Activated CD8-positive, alpha-beta T cell treated with anti-CD3 and anti-CD28 coated beads, Interleukin-2, amount 10 ng/mL, durations not matched to agents 7 days and 5 days (primary cell): ENCODE measurements at places on chromosomes 5 and 9. TPM values are rescaled to one million over a fixed set of nuclear protein-coding genes. Genes with fewer than 3 reads are reported as not detected.

- H3K27me3 ChIP-seq: no peaks in the 10 kb centered on the region
- H3K4me1 ChIP-seq: no peaks in the 10 kb centered on the region
- H3K36me3 ChIP-seq: no peaks in the 10 kb centered on the region
- H3K4me3 ChIP-seq: no peak overlapping the region
- DNase-seq: no peak
Observed at GRCh38 chr5:23139338-23140171, 286.4 kb upstream of the CDH12 start.

DNA sequence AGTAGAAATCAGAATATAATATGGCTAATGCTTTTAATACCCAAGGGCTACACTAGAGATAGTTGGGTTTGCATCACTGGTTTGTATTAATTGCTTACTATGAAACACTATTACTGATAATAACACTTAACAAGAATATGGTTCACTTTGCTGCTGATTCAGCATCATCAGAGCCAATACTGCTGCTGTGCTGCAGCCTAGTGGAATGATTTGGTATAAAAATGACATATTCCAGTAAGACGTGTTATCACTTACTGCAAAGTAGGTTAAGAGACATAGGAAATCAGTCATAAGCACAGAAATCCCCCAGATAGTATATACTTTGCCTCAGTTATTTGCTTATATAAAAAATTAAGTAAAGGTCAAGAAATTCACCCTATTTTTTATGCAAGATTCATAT is 2.8 kb downstream of the CDH10 start:
- H3K36me3 ChIP-seq: no peaks in the 10 kb centered on the region
- no peaks in the 10 kb centered on the region for H3K4me1 ChIP-seq
- no peak overlapping the region for H3K27ac ChIP-seq
- no peaks in the 10 kb centered on the region for H3K27me3 ChIP-seq

GRCh38 chr5:139571966-139572365 is 10.8 kb downstream of the UBE2D2 start:
- DNase-seq: no peak
- H3K27me3 ChIP-seq: no peaks in the 10 kb centered on the region
- no peak overlapping the region for H3K4me3 ChIP-seq
- peaks cover 44% of the 10 kb centered on the region for H3K36me3 ChIP-seq
- H3K27ac ChIP-seq: peak overlapping the region; percentile 59
- H3K4me1 ChIP-seq: peaks cover 77% of the 10 kb centered on the region

- H3K4me1 ChIP-seq: no peaks in the 10 kb centered on the region
- no peak overlapping the region for H3K27ac ChIP-seq
- H3K36me3 ChIP-seq: no peaks in the 10 kb centered on the region
- no peak overlapping the region for H3K4me3 ChIP-seq
Observed at GRCh38 chr5:32734827-32735378, 23.8 kb downstream of the NPR3 start.

DNA sequence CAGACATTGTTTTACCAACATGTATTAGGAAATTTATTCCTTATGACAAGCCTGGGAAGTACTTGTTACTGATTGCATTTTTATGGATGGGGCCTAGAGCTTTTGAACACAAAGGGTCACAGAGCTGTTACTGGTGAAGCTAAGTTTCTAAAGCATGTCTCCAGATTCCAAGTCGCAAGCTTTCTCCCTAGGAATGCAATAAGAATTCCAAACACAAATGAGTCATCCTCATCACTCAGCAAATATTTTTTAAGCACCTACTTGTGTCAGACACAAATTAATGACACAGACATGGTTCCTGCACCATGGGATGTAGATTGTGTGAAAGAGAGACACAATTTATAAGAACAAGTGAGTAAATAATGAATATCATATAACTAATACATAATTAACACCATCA is 11.0 kb upstream of the SH3RF2 start:
- no peaks in the 10 kb centered on the region for H3K4me1 ChIP-seq
- no peak overlapping the region for H3K4me3 ChIP-seq
- peaks cover 8% of the 10 kb centered on the region for H3K27me3 ChIP-seq
- DNase-seq: no peak
- no peaks in the 10 kb centered on the region for H3K36me3 ChIP-seq

DNA sequence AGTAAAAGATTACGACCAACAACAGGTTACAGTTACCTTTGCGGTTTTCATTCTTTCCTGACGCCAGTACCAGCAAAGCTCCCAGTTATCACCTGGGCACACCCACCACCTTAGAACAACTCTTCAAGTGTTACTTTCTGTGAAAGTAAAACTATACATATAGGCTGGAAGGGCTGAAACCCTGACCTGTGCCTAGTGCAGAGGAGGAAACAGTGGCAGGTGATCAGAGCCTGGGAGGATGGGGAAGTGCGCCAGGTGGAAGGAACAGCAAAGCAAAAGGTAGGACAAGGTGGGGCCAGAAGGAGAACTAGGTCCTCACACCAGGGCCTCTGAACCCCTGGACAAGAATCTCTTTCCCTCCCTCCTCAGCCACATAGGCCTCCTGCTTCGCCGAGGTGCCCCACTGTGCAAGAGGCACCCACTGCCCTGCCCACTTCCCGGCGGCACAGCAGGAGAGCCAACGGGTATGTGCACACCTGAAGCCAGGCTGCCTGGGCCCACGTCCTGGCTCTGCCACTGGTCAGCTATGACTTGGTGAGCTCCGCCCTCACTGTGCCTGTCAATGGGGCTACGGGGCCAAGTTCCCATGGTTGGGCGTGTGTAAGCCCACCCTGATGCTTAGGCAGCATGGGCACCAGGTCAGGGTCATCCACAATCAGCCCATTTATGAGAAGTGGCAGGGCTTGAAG is 26.9 kb downstream of the BICD2 start:
- peaks cover 2% of the 10 kb centered on the region for H3K36me3 ChIP-seq
- peaks cover 43% of the 10 kb centered on the region for H3K4me1 ChIP-seq
- no peak overlapping the region for H3K27ac ChIP-seq
- H3K27me3 ChIP-seq: no peaks in the 10 kb centered on the region
- no peak overlapping the region for H3K4me3 ChIP-seq

SPINK7 gene
- total RNA-seq: not detected

GRCh38 chr9:29511680-29512079 is 1938.4 kb upstream of the C9orf72 start:
- DNase-seq: no peak
- H3K27ac ChIP-seq: no peak overlapping the region
- H3K27me3 ChIP-seq: no peaks in the 10 kb centered on the region
- H3K4me3 ChIP-seq: no peak overlapping the region
